Endothelial cell (in vitro differentiated cells): ENCODE measurements at places on chromosomes 13 and 19.

DNA sequence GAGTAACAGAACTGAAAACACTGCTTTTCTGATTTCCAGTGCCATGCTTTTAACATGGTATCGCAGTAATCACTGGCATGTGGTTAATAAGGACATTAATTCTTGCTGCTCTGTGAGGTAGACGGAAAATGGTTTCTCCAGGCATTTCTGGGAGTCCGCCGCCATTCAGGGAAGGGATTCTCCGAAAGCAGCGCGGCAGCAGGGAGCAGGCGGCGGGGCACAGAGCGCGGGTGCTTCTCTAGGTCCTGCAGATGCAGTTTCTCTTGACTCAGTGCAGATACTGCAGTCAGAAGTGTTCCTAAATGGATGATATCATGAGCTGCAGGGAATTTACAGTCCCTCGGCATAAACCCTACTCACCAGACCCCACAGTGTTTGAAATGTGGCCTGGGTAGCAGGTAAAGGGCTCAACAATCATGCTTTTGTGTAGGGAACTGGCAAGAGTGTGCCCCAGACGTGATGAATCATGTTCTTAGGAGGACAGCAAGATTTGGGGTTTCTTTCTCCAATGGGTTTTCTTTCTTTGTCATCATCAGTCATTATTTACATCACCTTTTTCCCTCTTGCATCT lies 338.6 kb upstream of the ARGLU1 start:
- DNase-seq = no peak

DNA sequence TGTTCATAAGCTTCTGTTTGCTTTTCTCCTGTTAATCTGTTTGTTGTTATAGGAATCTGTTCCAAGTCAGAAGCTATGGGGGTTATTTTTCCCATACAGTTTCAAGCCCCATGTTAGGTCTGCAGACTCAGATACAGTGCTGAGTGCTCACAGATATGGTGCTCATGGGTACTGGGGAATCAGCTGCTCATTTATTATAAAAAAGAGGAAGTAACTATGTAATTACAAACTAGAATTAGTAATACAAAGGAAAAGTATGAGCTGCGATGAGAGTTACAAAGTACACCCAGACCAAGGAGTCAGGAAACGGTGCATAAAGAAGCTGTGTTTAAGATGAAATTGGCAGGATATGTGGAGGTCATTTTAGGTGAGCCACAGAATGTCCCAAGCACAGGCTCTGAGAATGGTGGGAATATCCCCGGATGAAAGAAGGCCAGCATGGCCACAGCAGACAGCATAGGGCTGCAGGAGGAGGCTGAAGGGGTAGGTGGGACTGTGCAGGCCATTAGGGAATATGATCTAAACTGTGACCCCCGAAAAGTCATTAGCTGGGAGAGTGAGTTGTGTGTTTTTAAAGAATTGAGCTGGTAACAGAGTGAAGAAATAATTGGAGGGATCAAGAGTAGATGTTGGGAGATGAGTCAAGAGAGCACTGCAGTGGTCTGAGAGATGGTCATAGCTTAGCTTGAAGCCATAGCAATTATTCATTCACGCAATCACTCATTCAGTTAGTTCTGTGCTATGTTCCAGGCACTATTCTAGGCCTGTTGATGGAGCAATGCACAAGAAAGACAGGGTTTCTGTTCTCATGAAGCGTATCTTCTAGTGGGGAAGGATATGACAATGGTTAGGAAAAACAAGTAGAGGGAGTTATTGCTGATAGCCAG lies 177.4 kb upstream of the UBL3 start:
- DNase-seq = no peak

GRCh38 chr19:45574526-45574925 lies 10.1 kb downstream of the OPA3 start:
- DNase-seq = no peak

- no peak for DNase-seq
These were observed 968.0 kb downstream of the UQCRFS1 start for GRCh38 chr19:28244966-28245365.

GRCh38 chr13:109750221-109750775 lies 36.1 kb downstream of the IRS2 start:
- DNase-seq = no peak
